Activated naive CD4-positive, alpha-beta T cell treated with anti-CD3 and anti-CD28 coated beads for 36 hours (primary cell): ENCODE measurements at places on chromosomes 5 and 9.

DNA sequence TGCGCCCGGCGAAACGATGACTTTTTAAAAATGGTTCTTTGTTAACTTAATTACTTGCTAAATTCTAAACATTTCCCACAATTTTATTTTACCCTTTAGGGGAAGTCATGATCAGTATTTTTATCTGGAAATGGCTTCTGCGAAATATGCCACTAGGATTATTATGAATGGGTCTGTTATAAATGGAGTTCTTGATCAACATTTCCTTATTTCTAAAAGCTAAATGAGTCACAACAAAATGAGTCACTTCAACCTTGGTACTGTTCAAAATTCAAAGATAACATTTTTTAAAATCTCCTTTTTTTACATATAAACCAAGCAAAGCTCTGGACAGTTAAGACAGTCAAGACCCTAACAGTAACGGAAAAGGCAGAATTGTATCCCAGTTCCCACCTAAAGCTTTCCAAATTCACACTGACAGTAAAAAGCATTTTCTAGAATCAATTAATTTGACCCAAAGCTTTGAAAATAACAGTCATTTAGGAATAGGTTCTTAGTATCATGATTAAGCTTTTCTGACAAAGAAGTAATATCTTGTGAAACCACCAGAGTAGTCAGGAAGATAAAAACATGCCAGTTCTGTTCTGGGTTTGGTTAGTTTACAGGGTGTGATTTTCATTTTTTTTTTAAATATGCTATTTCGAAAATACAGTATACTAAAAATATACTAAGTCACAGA lies 81.7 kb downstream of the LHFPL2 start:
- no peak for DNase-seq

GRCh38 chr9:111599092-111599954 lies at the start of gene PTGR1:
PTGR1 (minus strand) TSS chr9:111599647; CDS start chr9:111597422, 2,225 bp downstream.
- peak; percentile 35 for DNase-seq

DNA sequence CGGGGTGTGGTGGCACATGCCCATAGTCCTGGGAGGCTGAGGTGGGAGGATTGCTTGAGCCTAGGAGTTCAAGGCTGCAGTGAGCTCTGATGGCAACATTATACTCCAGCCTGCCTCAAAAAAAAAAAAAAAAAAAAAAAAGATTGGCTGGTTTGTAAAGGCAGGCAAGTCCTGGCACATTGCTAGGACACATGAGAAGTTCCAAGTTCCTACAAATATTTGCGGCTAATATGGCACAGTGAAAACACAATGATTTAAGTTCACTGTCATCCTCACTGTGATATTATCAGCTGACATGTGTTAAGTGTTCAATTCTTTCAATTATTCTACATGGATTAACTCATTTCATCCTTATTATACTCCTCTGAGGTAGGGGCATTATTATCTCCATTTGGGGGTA lies 20.1 kb downstream of the TMEM268 start:
- DNase-seq, result no peak

DNA sequence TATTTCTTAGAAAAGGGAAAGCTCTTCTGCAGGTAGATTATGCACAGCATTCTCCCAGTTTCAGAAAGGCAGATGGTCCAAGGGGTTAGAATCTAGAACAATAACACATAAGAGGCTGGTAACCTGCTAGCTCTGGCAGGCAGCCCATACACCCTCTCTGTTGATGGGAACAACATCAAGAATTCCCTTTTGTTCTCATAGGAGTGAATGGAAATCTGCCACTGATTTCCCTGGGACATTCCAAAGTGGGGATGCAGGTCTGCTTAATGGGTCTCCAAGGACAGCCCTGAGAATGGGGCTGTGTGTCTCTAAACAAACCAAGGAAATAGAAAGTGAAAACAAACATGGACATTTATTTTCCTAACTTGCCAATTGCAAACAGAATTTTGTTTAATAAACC lies 456.8 kb downstream of the EBF1 start:
- no peak for DNase-seq

DNA sequence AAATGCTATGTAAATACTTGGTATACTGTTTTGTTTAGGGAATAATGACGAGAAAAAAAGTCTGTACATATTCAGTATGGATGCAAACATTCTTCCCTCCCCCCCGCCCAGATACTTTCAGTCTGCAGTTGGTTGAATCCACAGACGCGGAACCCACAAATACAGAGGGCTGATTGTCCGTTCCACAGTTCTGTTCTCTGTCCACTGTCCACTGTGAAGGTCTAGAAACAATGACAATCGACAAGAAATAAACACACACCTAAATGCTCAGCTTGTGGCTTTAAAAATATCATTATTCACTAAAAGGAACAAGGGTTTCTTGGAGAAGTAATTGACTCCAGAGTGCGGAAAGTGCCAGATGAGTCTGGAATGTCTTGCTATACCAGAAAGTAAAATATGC lies 109.1 kb downstream of the TMEM161B start:
- no peak for DNase-seq

- DNase-seq, result no peak
Measured at GRCh38 chr5:43294226-43294625, 19.0 kb downstream of the HMGCS1 start.

- peak; percentile 90 for DNase-seq
Measured at GRCh38 chr5:140725799-140726471, 25.7 kb downstream of the ZMAT2 start.

GRCh38 chr9:130741831-130742449 lies 48.4 kb downstream of the EXOSC2 start:
- no peak for DNase-seq

GRCh38 chr5:177604116-177604521 lies 4.2 kb downstream of the B4GALT7 start:
- DNase-seq, result no peak

DNA sequence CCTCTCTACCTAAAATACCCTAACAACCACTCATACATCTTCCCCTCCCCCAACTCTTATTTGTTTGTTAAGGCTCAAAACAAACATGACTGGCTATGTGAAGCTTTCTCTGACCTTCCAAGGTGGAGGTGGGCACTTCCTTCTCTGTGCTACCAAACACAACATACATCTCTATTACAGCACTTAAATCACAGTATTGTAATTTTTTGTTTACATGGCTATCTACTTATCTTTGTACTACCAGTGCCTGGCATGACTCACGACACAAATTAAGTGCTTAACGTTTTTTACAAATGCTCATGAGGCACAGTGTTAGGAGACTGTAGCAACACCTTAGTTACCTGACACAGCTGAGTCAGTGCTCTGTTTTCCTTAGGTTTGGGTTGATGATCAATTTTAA lies 18.6 kb downstream of the HOMER1 start:
- DNase-seq, result no peak

GRCh38 chr9:94805051-94805489 lies 78.6 kb downstream of the AOPEP start:
- no peak for DNase-seq

DNA sequence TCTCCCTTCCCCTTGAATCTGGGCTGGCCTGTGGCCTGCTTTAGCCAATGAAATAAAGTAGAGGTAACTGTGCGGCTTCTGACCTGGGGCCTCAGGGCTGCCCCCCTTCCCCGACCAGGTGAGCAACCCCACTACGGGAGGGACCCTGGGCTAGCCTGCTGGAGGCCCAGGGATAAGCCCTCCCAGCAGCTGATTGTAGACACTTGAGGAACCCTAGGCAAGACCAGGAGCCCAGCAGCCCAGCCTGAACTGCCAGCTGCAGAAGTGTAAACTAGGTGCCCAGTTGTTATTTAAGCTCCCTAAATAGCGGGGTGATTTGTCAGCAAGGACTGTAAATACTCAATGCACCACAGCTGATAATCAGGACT lies 41.3 kb downstream of the RAPGEF1 start:
- no peak for DNase-seq

- no peak for DNase-seq
Measured at GRCh38 chr5:138482638-138483037, 17.4 kb downstream of the EGR1 start.

GRCh38 chr5:14286574-14287421 lies 143.7 kb downstream of the TRIO start:
- DNase-seq, result no peak

GRCh38 chr9:120883608-120883996 lies 6.6 kb upstream of the PHF19 start:
- no peak for DNase-seq

GRCh38 chr5:56183506-56183905 lies 49.6 kb downstream of the ANKRD55 start:
- no peak for DNase-seq
